ENCODE measurements at places on chromosomes 7 and 10.

DNA sequence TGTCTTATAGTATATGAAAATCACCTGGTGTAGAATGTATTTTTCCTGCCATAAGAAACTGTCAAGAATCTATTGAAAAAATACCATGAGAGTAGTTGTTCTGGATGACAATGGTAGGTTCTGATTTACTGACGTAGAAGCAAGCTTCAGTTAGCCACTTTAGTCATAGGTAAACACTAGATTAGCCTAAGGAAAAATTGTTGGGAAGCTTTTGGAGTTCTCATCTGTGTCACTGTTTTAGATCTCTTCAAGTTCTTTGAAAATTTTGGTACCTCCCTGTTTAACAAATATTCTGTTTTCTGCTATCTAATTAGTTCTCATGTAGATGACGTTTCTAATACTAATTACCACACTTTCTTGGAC is 131.8 kb downstream of the ADK start:
- DNase-seq, result no peak

DNA sequence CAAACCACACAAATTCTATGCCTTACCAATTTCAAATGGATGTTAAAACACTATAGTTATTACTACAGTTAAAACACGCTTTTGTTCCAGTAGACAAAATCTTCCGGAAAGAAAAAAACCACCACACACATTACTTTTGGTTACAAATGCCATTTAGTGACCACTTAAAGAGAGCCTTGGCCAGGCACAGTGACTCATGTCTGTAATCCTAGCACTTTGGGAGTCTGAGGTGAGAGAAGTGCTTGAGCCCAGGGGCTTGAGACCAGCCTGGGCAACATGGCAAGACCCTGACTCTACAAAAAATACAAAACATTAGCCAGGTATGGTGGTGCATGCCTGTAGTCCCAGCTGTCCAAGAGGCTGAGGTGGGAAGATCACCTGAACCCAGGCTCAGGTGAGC is 7.2 kb downstream of the TNPO3 start:
- no peak for DNase-seq

GRCh38 chr7:42002654-42003053 is 234.4 kb downstream of the GLI3 start:
- no peak for DNase-seq

GRCh38 chr10:62183857-62184795 is 84.5 kb downstream of the RTKN2 start:
- DNase-seq, result no peak

- no peak for DNase-seq
These were observed 302.1 kb upstream of the IMMP2L start for GRCh38 chr7:111864291-111864976.

- no peak for DNase-seq
These were observed 7.8 kb upstream of the HERC4 start for GRCh38 chr10:68082872-68083271.

- no peak for DNase-seq
These were observed 245.1 kb downstream of the CAMK1D start for GRCh38 chr10:12594448-12594944.

GRCh38 chr7:64614812-64615211 is 51.1 kb upstream of the ZNF107 start:
- DNase-seq, result no peak

DNA sequence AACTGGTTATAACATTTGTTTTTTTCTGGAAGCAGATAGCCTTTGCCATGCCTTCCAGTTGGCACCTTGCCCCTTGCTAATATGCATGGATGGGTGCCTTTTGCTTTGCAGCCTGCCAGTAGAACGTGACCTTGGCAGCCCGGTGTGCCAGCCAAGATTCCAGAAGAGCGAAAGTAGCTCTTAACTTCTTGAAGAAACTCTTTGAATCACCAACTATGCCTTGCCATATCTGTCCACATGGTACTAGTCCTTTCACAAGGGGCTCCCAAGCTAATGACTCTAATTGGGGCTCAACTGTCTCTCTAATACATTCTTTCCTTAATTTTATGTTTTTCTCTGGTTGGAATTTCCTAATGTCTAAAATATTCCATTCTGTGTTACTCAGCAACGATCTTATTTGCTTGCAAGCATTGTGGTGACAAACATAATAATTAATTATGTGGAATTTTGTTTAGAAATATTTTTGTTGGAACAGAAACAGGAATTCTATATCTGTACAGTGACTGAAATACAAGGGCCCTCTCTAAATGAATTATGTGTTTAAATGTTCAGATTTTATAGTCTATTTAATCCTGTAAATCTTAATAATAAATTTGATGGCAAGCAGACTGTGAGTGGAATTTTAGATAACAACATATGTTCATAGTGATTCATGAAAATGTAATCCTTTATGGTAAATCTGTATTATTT is 45.8 kb downstream of the HDAC9 start:
- no peak for DNase-seq

DNA sequence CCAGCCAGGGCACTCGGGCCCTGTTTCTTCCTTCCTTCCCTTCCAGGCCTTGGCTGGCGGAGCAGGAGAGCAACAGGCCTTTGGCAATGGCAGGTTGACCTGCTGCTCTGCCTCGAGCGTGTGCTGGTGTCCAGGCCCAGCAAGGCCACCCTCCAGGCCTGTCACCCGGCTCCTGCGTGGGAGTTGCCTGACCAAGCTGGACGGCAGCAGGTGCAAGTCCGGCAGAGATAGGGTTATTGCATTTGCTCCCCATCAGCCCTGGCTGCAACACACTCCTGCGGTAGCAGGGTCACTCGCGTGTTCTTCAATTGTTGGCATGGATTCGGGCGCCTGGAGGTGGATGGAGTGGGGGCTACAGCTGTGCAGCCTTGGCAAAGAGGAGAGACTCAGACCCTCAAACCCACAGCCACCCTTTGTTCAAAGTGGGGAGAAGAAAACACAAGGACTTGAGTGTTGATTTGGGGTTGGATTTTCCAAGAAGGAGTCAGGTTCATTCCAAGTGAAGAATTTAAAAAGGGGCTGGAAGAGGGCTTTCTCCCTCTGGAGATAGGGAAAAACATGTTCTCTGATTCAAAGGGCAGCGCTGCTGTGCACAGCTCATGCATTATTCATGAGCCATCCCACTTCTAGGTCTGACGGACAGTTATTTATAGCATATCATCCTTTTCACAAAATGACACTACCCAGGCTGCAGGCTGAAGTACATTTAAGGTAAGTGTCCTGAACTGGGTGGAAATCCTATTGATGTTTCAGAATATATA is 64.2 kb upstream of the PITRM1 start:
- DNase-seq, result no peak

DNA sequence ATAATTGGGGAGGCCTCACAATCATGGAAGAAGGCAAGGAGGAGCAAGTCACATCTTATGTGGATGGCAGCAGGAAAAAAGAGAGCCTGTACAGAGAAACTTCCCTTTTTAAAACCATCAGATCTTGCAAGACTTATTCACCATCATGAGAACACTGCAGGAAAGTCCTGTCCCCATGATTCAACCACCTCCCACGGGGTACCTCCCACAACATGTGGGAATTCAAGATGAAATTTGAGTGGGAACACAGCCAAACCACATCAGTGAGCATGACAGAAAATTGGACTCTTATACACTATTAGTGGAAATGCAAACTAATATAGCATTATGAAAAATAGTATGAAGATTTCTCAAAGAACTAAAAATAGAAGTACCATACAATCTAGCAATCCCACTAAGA is 271.2 kb downstream of the MAGI2 start:
- DNase-seq, result no peak

DNA sequence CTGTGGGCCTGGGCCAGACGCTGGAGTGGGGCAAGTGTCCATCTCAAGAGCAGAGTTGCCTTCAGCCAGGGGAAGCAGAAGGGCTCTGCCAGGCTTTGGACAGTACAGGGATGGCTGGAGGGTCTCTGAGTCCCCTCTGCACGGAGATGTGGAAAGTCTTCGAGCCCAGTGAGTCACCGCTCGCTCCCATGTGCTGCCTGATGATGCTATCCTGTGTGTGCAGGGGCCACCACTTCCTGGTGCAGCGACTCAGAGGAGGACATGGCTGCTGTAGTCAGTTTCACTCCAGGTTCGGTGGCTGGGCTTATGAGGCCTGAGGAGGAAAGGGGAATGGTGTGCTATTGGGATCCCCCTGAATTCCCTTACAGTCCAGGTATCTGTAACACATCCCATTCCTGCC is 6.0 kb downstream of the ADCYAP1R1 start:
- DNase-seq, result no peak

GRCh38 chr7:95391761-95392160 is 4.4 kb downstream of the PON3 start:
- DNase-seq, result no peak

- DNase-seq, result no peak
These were observed 96.7 kb upstream of the TMEM26 start for GRCh38 chr10:61549861-61550260.

GRCh38 chr7:7681191-7681935 is 37.0 kb downstream of the RPA3 start:
- DNase-seq, result no peak

- no peak for DNase-seq
These were observed 3.6 kb downstream of the PCBD1 start for GRCh38 chr10:70884741-70885140.

DNA sequence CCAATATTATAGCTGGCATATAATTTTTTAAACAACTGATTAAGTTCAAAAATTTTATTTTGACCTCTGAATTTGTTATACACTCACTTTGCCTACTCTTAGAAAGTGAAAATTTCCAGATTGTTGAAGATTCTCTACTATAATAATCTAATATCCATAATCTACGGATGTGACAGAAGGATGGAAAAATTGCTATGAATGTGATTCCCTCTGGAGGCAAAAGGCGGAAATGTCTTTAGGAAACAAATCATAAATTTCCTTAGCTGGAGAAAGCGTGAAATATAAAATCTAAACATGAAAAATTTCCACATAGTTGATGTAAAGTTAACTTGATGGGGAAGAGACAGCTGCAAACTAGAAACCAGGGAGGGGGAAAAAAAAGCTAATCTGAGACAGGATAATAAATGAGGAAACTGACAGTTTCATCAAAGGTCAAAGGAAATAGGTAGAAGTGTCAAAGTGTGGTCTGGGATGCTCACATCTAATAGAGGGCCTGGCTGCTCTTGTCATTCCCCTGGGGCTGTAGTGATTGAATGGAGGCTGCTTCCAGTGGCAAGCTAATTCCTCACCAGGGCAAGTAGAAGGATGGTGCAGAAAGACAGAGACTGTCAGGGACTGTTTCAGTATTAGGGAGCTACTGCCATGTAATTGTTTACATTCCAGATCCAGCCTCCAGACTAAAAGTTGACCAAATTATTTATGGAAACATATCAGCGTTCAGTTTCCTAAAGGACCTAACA is 264.5 kb downstream of the SDHAF3 start:
- no peak for DNase-seq

GRCh38 chr10:49741108-49741995 is 20.8 kb downstream of the OGDHL start:
- DNase-seq, result no peak

DNA sequence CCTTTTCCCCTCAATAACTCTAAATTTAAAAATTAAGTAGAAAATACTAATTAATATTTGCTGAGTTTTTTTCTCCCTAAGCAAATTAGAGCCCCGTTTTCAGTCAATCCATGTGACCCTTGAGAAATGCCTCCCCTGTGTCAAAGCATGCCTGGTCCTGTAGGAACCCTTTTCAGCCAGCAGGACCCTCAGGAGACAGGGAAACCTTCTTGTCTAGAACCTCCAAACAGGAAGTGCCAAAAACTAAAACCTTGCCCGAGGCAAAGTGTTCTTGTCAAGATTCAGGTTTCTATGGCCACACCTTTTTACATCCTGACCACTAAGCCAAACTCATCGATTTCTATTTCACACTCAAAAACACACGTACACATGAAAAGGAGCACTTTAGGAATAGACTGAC is 60.1 kb upstream of the NFE2L3 start:
- no peak for DNase-seq

DNA sequence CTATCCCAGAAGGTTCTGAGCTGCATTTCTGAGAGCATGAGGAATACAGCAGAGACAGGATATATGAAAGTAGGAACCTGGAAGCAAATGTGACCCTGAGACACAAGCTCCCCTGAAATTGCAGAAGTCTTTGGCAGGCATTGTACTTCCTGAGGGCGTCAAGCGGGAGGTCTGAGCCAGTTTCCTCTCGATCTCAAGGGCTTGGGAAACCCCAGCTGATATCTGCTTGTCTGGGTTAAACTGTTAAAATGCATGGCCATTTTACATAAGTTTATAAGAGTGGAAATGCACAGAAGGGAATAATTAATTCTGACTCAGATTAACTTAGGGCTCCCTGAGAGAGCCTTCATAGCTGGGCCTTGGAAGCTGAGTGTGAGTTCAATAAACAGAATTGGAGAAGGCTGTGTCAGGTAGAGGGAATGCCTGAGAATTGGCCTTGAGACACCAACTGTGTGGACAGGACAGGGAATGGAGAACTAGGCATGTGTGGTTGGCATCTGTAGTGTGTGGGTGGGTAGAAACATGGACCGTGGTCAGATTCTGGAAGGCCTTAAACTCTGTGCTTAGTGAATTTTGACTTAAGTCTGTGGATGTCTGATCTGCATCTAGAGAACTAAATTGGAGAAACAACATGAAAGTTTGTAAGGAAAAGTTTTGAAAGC is 53.3 kb downstream of the WIPF3 start:
- DNase-seq, result no peak

DNA sequence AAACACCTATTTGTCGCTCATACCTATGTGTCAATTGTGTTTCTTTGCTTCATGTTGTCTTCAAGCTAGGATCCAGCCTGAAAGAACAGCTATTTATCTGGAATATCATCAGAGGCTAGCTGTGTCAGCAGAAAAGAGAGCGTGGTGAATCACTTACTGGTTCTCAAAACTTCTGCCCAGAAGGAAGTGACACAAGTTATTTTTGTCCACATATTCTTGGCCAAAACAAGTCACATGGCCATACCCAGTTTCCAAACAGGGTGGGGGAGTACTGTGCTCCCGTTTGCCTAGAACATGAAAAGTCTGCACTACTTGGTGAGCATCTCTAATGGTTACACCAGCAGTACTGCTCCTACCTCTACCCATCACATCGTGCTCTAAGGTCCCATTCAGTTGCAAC is 160.9 kb upstream of the CSTF2T start:
- DNase-seq, result no peak

DNA sequence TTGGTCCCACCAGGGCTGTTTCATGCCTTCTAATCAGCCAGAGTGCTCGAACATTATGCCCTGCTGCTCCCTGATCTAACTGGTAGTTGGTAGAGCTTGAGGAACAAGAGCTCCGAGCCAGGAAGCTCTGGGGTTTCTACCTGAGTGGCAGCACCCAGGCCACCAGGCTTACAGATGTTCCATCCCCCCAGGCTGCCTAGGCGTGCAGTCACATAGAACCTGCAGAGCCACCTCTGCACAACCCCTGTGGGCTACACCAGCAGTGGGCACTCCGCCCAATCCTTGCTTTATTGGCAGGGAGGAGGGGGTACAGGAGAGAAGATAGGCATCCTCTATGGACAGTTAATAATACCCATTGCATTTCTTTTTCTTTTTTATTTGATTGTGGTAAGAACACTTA is 21.8 kb downstream of the MAP3K8 start:
- no peak for DNase-seq

DNA sequence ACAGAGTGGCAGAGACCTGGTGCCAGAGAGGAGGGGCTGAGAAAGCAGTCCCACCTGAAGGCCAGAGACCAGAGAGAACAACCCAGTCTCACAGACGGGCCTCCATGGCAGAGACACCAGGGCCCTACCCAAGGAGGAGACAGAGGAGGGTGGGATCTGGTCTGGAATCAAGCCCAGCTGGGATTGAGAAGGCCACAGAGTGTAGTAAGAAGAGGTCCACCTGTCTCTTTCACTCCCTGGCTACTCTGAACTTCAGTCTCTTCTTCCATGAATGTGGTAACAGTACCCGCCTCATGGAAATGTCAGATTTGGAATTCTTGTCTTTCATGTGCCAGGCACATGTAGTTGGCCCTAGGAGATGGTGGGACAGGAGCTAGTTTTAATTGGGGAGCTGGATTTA is 55.6 kb downstream of the CLIP2 start:
- no peak for DNase-seq

GRCh38 chr7:128732521-128733277 is 6.5 kb upstream of the CALU start:
- no peak for DNase-seq

Data from nucleus accumbens (tissue), 56 donors.